ENCODE measurements at places on chromosomes 6 and 20.

DNA sequence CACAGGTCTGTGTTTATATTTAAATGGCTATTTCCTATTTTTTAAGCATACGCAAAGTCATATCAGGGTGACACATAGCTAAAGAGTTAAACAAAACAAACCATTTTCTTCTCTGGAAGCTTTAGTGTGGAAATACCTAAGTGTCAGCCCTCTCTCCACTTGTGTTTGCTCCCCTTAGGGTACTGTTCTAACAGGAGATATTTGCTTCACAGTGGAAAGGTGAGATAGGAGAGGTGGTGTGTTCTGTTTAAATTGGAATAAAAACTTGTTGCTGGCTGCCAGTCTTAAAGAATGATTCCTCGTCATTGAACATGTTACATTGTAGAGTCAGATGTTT lies 18.9 kb downstream of the PHACTR2 start:
- no peaks in the 10 kb centered on the region for H3K27me3 ChIP-seq
- no peak for DNase-seq
- H3K4me1 ChIP-seq = 0 out of 2 replicates have a peak, but pooled peaks cover 6% of the 10 kb centered on the region
- H3K36me3 ChIP-seq = no peaks in the 10 kb centered on the region

DNA sequence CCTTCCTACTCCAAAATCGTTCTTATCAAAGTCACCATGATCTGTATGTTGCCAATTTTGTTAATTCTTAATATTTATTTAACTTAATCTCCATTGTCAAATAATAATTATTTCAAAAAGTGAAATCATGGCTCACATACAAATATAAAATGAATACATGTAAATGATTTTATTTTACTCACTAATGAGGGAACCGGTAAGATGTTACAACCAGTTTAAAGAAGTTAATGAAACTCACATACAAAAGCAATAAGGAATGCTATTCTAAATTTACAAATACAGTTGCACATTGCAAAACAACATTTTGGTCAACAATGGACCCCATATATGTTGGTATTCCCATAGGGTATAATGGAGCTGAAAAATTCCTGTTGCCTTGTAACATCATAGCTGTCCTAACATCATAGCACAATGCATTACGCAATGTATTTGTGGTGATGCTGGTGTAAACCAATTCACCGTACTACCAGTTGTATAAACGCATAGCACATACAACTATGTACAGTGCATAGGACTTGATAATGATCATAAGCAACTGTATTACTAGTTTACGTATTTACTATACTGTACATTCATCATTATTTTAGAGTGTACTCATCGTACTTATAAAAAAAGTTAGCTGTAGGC lies 6.5 kb upstream of the SLC22A16 start:
- DNase-seq = no peak
- H3K36me3 ChIP-seq = no peaks in the 10 kb centered on the region
- H3K4me3 ChIP-seq = no peak overlapping the region
- no peak overlapping the region for H3K27ac ChIP-seq
- H3K27me3 ChIP-seq = no peaks in the 10 kb centered on the region

DNA sequence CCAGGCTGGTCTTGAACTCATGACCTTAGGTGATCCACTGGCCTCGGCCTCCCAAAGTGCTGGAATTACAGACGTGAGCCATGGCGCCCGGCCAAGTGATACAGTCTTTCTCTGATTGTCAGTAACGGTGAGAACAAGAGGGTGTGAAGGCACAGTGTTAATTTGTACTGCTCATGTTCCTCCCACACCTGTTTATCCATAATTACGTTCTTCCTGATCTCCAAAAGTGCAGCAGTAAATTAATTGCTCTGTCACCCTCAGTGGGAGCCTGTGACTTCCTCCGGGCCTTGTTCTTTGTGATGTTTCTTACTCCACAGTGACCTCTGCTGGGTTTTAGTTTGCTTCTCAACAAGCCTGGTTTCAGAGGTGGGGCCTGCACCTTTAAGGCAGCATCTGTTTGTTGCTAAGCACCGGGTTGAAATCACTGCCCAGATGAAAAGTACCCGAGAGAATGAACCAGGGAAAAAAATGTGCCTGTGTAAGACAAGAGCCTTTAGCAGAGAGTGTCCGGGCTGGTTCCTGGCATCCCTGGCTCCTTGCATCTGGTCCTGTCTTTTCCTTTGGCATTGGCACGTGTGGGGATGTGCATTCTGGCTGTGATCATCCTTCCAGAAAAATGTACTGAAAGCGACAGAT lies 89.1 kb upstream of the CLDN20 start:
- peaks cover 37% of the 10 kb centered on the region for H3K4me1 ChIP-seq
- DNase-seq = peak; percentile 85
- no peaks in the 10 kb centered on the region for H3K27me3 ChIP-seq
- no peak overlapping the region for H3K27ac ChIP-seq
- no peak overlapping the region for H3K4me3 ChIP-seq
- no peaks in the 10 kb centered on the region for H3K36me3 ChIP-seq

- no peak for DNase-seq
- no peak overlapping the region for H3K27ac ChIP-seq
- peaks cover 18% of the 10 kb centered on the region for H3K4me1 ChIP-seq
Measured at GRCh38 chr6:10460096-10460495, 45.2 kb upstream of the TFAP2A start.

DNA sequence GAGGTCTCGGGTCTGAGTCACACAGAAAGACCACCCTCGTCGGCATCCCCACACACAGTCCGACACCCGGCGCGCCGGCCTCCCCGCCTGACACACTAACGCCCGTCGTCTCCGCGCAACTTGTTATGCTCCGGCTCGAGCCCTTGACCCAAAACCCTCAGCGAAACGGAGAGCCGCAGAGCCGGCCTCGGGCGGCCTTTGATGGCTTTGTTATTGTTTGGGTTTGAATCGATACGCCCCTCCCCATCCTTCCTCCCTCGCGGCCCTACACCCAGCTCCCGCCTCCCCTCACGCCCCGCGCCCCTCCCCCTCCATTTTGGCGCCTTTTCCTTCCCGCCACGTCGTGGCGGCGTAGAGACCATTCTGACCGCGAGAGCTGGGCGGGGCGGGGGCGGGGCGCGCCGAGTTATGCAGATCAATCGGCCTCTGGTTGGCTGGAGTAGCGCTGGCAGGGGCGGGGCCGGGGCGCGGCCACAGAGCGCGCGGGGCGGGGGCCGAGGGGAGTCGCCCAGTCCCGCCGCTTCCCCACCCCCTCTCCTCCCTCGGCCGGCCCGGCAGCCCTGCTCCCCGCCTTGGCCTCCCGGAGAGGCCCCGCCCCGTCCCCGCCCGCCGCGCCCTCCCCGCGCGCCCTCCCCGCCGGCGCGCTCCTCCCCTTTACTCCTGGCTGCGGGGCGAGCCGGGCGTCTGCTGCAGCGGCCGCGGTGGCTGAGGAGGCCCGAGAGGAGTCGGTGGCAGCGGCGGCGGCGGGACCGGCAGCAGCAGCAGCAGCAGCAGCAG lies at the start of gene PIM1:
TSS of gene PIM1 (plus strand) at position 657 of the 777 bp plus-strand sequence. CDS start 424 bp downstream, outside the sequence.
- peak; percentile 87 for DNase-seq
- H3K36me3 ChIP-seq = peaks cover 21% of the 10 kb centered on the region
- no peaks in the 10 kb centered on the region for H3K27me3 ChIP-seq
- peaks cover 19% of the 10 kb centered on the region for H3K4me1 ChIP-seq
- peak within 1 kb of the TSS; percentile 73 for H3K27ac ChIP-seq
- peak within 1 kb of the TSS; percentile 81 for H3K4me3 ChIP-seq

GRCh38 chr6:36376183-36376582 lies 11.3 kb downstream of the ETV7 start:
- DNase-seq = no peak
- H3K4me3 ChIP-seq = no peak overlapping the region
- H3K27me3 ChIP-seq = no peaks in the 10 kb centered on the region

DNA sequence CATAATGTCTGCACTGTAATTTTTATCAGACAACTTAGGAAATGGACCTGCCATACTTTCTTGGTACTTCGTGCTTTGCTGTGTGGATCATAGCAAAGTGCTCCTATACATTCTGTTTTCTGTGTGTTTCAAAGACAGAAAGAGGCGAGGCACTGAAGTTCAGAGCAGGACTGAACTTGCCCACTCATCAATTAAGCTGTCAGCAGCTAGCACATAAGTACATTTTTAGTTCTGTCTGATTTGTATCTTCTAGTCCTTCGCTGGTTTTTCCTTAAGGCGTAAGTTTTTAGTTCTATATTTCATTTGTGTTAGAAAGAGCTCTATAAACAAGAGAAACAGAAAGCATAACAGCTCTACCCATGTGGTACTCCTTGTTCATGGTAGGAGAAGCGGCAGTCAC lies 42.1 kb downstream of the MAP3K4 start:
- H3K4me1 ChIP-seq = peaks cover 4% of the 10 kb centered on the region
- DNase-seq = no peak
- H3K27me3 ChIP-seq = no peaks in the 10 kb centered on the region

DNA sequence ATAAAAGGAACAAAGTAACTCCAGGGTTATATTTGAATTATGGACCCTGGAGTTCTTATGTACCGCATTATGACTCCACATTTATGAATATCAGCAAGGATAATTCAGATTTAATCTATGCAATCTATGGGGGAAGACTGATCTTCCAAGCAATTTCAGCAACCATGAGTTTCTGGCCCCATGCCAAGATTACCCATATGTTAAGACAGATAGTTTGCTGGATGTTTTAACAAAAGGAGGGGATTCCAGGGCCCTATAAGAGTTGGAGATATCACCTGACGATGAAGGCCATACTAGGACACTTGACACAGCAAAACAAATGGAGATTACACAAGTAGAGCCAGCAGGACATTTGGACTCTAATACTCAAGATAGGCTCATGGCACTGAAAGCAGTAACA lies 45.9 kb upstream of the PLN start:
- H3K27ac ChIP-seq = no peak overlapping the region
- H3K4me3 ChIP-seq = no peak overlapping the region
- no peaks in the 10 kb centered on the region for H3K27me3 ChIP-seq
- no peaks in the 10 kb centered on the region for H3K36me3 ChIP-seq
- no peak for DNase-seq

DNA sequence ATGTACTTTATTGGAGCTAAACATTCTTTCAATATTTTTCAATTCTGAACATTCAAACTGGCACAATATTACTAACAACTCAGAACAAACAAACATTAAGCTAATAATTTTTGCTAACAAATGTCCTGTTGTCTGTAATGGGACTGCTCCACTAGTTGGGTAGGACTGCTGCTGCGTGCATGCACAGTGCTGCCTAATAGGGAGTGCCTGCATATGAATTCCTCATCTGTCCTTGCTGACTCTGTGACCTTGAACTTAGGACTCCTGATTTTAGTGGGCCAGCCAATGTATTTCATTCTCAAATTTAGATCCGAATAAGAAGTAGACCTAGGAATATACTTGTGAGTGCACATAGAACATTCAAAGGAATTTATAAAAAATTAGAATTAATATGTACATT lies 196.5 kb upstream of the RAB32 start:
- H3K27me3 ChIP-seq = no peaks in the 10 kb centered on the region
- H3K27ac ChIP-seq = no peak overlapping the region
- no peaks in the 10 kb centered on the region for H3K4me1 ChIP-seq
- no peak for DNase-seq

DNA sequence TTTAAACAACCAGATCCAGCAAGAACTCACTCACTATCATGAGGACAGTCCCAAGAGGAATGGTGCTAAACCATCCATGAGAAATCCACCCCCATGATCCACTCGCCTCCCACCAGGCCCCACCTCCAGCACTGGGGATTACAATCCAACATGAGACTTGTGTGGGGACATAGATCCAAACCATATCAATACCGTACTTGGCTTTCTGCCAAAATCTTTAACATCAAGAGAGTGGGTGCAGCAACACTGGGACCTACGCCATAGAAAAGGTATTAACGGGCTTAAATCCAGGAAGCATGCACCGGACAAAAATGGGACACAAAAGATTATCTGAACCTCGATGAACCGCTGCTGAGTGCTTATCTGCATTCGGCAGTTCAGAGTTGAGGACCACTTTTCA lies 322.3 kb upstream of the ARID1B start:
- DNase-seq = no peak
- H3K27me3 ChIP-seq = no peaks in the 10 kb centered on the region
- H3K4me1 ChIP-seq = no peaks in the 10 kb centered on the region
- no peak overlapping the region for H3K4me3 ChIP-seq
- no peaks in the 10 kb centered on the region for H3K36me3 ChIP-seq

GRCh38 chr6:148851683-148852556 lies 105.1 kb downstream of the UST start:
- no peaks in the 10 kb centered on the region for H3K4me1 ChIP-seq
- no peaks in the 10 kb centered on the region for H3K27me3 ChIP-seq
- H3K27ac ChIP-seq = no peak overlapping the region
- DNase-seq = no peak

DNA sequence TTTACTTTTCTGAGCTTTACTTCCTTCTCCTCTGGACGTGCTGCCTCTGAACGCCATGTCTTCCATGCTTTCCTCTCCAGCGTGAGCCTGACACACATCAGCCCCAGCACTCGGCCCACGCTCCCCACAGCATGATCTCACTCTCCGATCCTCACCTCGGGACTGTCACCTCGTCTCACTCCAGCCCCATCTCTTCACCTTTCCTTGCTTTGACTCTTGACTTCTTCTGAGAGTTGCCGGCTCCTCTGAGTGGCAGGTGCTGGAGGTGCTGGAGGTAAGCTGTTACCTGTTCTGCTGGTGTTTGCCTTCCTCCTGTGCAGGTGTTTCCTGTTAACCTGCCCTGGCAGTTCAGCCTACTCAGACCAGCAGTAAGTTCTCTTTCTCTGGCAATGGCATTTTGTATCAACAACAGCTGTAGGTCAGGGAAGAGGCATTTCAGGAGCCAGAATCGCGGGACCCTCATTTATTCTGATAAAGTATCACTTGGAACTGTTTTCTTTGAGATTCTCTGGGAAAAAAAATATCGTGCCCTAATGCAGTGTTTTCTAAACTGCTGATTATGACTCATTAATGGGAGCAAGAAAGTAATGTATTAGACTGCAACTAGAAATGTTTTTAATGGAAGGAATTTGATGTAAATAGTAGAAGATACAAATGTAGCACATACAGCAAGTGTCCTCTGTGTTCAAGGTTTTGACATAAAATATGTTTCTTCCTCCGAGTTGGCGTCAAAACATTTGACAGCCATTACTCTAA lies 106.5 kb downstream of the ARID1B start:
- no peak overlapping the region for H3K4me3 ChIP-seq
- no peaks in the 10 kb centered on the region for H3K27me3 ChIP-seq
- H3K4me1 ChIP-seq = no peaks in the 10 kb centered on the region
- DNase-seq = no peak

Data from HCT116 (cell line).